ENCODE measurements at places on chromosomes 4 and X. TPM values are rescaled to one million over a fixed set of nuclear protein-coding genes. Genes with fewer than 3 reads are reported as not detected.

Gene SLITRK2
- not detected for total RNA-seq

Gene LRCH2
- not detected for total RNA-seq

GRCh38 chr4:123359449-123360315, 36.9 kb upstream of the SPRY1 start:
- no peak for DNase-seq

GRCh38 chr4:159778298-159778697, 675.4 kb downstream of the RAPGEF2 start:
- DNase-seq: no peak

Gene SPANXN4
- total RNA-seq: not detected

DNA sequence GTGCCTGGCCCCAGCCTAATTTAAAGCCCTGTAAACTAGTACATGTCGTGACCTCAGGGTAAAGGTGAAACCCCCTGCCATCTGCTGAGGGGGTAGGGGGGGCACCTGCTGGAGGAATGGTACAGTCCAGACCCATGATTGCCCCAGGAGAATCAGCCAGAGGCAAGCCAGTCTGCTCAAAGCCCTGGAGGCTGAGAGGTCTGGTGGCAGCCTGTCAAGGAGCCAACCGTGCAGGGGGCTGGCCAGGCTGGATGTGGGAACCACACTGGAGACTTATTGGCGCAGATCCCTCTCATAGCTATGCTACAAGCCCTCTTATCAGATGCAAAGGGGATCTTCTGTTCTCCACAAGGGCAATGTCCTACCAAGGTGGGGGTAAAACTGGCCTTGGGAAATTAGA, 31.4 kb upstream of the PJA1 start:
- no peak for DNase-seq

Gene TEX13C
- total RNA-seq: not detected

GRCh38 chr4:133440404-133440803, 291.3 kb downstream of the PCDH10 start:
- no peak for DNase-seq

DNA sequence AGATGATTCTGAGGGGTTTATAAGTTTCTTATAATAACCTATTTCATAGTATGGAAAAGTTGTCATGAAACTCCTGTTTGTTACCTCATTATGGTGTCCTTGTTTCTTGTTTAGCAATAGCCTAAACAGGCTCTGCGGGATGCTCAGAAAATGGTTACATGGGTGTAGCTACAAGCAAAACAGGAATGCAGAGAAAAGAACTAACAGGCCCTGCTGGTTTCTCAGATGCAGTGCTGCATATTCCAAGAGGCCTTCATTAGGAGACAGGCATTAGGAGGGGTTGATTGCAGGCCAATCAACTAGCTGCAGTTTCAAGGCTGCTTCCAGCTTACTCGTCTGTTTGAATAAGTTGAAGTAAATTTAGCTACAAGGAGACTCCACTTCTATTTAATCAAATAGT, 37.6 kb upstream of the HPGD start:
- DNase-seq: no peak

Gene NHS
- total RNA-seq: not detected

DNA sequence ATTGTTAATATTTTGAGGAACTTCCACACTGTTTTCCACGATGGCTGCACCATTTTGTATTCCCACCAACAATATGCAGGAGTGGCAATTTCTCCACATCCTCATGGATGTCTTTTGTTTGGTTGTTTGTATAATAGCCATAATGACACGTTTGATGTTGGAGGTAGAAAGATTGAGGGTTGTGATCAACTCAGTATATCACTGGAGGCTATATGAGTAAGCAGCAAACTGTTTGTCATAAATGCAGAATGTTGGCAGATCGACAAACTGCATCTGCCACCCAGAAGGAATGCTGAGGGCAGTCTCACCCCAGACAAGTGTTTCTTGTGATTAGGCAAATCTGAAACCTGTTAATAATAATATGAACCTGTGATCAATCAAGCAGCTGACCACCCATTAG, 243.9 kb upstream of the WDFY3 start:
- no peak for DNase-seq

Gene FABP2
- total RNA-seq: not detected

GRCh38 chrX:152343306-152343705, 107.8 kb downstream of the GABRA3 start:
- DNase-seq: no peak

Gene NAP1L3
- total RNA-seq: 0.20 TPM

DNA sequence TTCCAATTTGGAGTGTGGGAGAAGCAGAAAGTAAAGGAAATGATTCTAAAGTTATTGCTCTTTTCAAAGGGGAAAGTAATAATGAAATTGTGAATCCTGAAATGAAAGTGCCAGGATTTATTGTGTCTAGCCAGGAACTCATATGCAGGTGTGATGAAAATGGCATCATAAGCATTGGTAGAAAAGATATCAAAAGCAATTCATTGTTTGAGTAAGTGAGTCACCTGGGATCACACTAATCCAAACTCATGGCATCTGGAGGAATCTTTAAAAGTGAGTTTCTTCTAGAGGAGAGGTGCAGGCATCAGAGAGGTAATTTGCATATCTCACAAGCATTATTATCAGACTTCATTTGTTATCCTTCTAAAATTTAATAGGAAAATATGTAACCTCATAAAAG, 84.7 kb downstream of the LARP7 start:
- DNase-seq: no peak

DNA sequence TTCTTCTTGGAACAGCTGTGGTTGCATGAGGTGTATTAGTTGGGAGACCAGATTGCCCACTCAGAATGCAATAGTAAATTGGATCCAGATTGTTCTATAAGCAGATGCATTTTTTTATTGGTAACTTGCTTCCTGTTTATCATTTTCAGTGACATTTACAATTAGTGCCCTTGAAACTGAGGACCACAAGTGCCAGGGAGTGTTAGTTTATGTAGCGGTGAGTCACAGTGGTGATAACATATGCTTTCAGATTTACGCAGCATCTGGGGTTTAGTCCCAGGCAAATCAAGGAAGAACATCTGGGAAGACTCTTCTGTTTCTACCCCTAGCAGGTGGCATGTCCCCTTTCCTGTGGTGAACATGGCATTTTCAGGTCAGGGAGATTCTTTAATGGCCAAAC, 24.1 kb downstream of the FRMPD4 start:
- no peak for DNase-seq

GRCh38 chr4:108213308-108213707, 44.6 kb upstream of the LEF1 start:
- no peak for DNase-seq

GRCh38 chr4:78923464-78924312, 15.6 kb downstream of the PAQR3 start:
- no peak for DNase-seq

- DNase-seq: no peak
These were observed 183.5 kb downstream of the ZC4H2 start for GRCh38 chrX:64792598-64793337.

Gene SMIM10
- 1.3 TPM for total RNA-seq

Gene CETN2
- total RNA-seq: 13.3 TPM

- DNase-seq: no peak
These were observed 212.7 kb downstream of the SOX3 start for GRCh38 chrX:140292188-140292587.

DNA sequence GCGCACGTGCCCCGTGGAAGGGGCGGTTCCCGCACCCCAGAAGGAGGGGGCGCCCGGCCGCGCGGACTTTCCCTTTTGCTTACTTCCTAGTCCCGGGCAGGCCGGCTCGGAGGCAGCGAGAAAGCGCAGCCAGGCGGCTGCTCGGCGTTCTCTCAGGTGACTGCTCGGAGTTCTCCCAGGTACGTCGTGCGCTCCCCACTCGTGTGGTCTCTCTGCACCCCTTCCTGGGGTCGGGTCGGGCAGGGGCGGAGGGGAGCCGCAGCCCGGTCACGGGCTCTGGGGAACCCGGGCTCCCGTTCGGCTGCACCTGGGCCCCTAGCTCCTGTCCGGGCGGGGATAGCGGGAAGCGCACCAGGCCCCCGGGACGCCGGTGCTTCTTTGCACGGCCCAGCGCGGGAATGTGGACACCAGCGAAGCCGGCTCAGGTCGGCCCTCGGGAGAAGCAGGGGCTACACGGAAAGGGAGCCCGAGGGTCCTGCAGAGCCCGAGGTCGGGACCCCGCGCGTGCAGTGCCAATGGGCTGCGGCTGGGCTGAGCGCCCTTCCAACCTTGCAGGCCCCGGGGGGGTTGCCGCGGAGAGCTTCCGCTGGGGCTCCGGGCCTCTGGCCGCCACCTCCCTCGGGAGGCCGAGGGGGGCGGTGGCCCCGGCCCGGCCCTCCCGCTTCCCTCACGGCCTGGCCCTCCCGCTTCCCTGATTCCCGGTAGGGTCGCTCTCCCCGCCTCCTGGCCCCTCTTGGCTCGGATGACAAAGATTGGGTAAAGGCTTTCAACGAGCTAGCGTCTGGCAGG, at the start of gene TLR2:
TLR2 (plus strand) TSS at position 99 of the 789 bp plus-strand sequence. CDS start 18,628 bp downstream, outside the sequence.
- peak; percentile 66 for DNase-seq

DNA sequence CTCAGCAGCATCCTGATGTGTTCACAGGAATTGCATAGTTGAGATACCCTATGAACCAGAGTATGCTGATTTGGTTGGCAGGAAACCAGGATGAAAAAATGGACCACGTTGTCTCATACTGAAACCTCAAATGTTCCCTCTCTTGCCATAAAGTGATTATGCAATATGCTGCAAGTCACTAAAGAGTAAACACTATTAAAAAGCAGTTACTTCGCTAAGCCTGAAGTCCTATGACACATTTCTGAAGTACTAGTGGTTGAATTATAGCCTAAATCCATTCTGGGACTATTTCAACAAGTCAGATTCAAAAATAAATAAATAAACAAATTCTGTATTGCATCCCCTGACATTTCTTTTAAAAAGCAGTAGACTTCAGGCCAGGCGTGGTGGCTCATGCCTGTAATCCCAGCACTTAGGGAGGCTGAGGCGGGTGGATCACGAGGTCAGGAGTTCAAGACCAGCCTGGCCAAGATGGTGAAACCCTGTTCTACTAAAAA, 106.0 kb upstream of the NAP1L5 start:
- no peak for DNase-seq

DNA sequence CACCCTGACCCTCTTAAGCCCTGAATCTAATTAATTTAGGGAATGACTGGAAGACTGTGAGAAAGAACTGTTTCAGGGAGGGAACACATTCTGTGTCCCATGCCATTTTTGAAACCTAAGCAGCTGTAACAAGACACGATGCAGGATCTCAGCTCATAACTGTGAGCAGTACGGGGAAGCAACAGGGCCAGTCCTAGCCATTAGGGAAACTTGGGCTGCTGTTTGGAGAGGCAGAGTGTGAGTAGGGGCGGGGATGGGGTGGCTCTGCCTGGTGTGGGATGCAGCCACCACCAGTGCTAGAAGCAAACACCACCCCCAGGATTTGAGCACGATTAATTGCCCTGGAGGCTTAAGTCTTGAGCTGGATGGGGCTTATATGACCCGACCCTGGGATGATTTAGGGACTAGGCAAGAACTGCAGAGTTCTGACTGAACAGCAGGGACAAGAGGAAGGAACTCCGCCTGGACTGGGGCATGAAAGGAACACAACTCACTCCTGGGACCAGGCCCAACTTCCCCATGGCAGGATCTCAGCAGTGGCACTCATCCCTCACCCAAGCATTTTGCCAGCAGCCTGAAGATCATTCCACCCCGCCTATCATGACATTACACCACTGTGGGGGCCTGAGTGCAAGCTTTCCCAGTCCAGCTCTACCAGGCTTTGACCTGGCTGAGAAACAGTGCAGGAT, 43.1 kb downstream of the ATRX start:
- DNase-seq: no peak

DNA sequence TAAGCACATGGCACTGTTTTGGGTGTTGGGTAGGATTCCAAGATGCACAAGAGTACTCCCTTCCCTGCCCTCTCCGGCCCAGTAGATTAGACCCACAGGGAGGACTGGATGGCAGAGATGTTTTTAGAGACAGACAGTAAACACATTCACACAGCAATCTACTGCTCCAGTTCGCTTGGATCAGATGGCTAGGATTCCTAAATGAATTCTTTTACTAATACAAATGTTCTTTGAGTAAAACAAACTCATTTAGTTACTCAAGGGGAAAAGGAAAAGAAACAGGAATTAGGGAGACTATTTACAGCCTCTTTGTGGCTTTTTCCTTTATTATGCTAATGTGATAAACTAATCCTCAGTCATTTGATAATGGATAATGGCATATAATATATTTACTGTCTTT, 5.9 kb downstream of the SNX25 start:
- DNase-seq: no peak

Gene APLN
- total RNA-seq: not detected

GRCh38 chr4:175062183-175062592, 144.0 kb downstream of the ADAM29 start:
- DNase-seq: no peak

GRCh38 chr4:37245391-37245954, 930 bp downstream of the NWD2 start:
- DNase-seq: no peak

Gene FHDC1
- 0.12 TPM for total RNA-seq

- no peak for DNase-seq
These were observed 195.5 kb downstream of the ZNF330 start for GRCh38 chr4:141416219-141416618.

Gene NLGN3
- 0.67 TPM for total RNA-seq

- no peak for DNase-seq
These were observed 115.2 kb downstream of the ENPP6 start for GRCh38 chr4:184102488-184102887.

DNA sequence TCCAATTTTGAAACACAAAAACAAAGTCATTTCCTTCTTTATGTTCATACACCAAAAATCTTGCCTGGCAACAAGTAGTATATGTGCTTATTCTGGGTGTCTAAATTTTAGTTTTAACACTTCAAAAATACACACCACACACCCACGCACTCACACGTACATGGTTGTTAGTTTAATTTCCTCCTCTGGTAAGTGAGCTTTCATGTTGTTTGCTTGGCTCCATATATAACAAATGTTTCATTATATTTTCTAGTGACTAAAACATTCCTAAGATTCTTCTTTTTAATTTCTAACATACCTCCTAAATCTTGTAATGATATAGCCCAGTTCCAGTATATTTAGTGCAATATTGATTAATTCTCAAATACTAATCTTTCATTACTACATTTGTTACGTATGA, 80.9 kb downstream of the PRDM5 start:
- DNase-seq: no peak

DNA sequence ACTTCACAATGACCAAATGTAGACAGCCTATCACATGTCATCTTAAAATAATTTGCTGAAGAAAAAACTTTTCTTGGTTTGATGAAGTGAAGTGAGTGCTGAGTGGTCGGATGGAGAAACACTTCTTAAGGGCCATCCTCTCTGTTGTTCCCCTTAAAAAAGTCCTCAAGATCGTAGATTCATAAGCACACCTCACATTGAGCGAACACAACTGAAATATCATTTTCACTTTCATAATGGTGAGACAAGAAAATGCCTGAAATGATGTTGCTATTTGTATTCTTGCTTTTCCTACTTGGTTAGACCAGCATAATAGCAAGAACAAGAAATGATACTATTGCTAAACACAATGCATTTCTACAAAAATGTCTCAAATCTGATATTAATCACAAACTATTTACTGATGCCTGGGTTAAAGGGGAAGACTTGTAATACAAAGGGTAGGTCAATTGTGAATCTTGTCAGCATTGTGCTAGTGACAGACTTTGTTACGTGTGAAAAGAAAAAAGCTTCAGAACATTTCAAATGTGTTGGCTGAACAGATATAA, 305.6 kb upstream of the NR3C2 start:
- no peak for DNase-seq

GRCh38 chrX:119158226-119158625, 30.6 kb upstream of the KIAA1210 start:
- no peak for DNase-seq

All from activated B cell treated with CpG ODN at 0.5 μM for 24 hours (primary cell).